Neural progenitor cell (in vitro differentiated cells): ENCODE measurements at places on chromosomes 6 and 20. TPM values are rescaled to one million over a fixed set of nuclear protein-coding genes. Genes with fewer than 3 reads are reported as not detected.

The RIPOR2 gene
- total RNA-seq = 0.26 and 1.1 TPM in 2 replicates

The GGTLC1 gene
- not detected in 2 replicates for total RNA-seq

GRCh38 chr20:6311841-6312655 is 189.2 kb upstream of the FERMT1 start:
- no peak for DNase-seq

GRCh38 chr6:53168516-53169267 is 20.1 kb upstream of the GCM1 start:
- no peak for DNase-seq

- no peak for DNase-seq
These were observed 69.9 kb upstream of the POU3F2 start for GRCh38 chr6:98764373-98764911.

GRCh38 chr6:158266131-158266530 is 46.1 kb upstream of the TULP4 start:
- no peak for DNase-seq

DNA sequence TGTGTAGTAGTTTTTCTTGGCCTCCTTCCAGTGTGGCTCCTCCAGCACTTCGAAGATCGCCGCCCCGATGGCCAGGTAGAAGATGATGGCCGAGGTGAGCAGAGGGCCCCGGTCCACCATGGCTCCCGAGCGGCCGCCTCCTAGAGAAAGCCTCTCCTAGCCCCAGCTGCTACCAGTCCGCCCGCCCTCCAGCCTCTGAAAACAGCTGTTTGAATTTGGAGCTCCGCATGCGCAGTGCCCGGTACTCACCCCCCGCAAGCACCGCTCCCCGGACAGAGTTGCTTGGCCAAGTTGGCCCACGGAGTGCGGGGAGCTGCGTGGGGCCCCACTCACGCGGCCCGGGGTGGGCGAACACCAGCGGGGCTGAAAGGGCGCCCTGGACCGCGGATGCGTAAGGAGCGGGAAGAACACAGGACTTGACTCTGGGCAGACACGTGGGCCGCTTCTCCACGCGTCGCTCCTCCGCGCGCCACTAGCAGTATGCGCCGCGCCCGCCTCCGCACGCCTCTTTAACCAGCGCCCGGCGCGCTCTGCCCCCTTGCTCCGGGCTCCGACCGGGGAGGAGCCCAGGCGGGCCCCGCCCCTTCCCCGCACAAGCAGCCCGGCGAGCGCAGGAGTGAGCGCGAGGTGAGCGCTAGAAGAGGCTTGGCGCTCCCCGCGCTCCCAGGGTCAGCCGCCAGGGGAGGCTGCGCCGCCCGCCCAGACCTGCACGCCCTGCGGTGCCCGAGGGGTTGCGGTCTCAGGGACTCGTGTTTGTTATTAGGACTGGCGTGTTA is at the start of gene KCNK5:
Gene KCNK5 (minus strand): TSS at position 484 of the 776 bp plus-strand sequence. CDS start 364 bp downstream, at position 120.
- DNase-seq = peak; percentile 94
